ENCODE measurements at places on chromosomes 16 and 17.

GRCh38 chr16:57830890-57831484 lies 28.7 kb upstream of the KIFC3 start:
- DNase-seq, result no peak

DNA sequence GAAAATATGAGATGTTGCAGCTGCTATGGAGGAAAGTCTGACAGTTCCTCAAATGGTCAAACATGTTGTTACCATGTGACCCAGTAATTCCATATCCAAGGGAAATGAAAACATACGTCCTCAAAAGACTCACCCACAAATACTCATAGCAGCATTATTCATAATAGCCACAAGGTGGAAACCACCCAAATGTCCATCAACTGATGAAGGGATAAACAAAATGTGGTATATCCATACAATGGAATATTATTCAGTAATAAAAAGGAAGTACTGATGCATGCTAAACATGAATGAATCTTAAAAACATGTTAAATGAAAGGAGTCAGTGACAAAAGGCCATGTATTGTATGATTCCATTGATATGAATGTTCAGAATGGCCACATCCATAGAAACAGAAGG lies 140.2 kb downstream of the PITPNC1 start:
- DNase-seq, result no peak

- no peak for DNase-seq
Observed at GRCh38 chr17:61783556-61784304, 79.6 kb downstream of the BRIP1 start.

DNA sequence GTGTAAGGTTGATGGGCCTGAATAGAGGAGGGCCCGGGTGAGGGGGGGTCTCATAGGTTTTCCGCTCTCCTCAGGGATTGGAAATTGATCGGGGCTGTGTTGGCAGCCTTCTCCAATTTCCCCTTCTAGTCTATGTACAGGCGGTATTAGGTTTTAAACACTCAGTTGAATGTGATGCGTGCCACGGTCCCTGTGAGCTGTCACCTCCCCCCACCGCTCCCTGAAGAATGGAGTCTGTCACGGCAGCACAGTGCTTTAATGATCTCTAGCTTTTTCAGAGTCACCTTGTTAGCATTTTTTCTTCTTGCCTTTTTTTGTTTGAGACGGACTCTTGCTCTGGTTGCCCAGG lies 800 bp downstream of the COX4I1 start:
- DNase-seq, result no peak

- DNase-seq, result no peak
Observed at GRCh38 chr17:16927641-16928321, 44.1 kb downstream of the TNFRSF13B start.

DNA sequence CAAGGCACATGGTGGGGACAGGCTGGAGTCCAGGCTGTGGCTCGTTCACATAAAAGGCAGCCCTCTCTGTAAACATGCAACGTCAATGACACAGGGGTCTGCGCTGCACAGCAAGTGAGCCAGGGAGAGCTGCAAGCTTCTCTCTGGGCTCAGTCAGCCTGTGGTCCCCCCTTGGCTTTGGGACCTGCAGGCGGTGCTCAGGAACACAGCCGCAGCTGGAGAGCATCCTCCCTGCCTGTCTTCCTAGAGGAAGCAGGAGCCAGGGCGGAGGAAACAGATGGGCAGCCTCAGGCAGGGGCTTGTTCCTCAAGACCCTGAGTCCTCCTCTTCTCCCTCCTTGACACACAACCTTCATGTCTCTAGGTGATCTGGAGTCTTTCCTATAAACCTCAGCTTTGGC lies 228.0 kb downstream of the C16orf78 start:
- no peak for DNase-seq

Data from nucleus accumbens (tissue), 56 donors.